Muscle of arm (tissue), 14 donors: ENCODE measurements at places on chromosomes 5 and 9. TPM values are rescaled to one million over a fixed set of nuclear protein-coding genes. Genes with fewer than 3 reads are reported as not detected.
A peak's percentile ranks its signal among the peaks of the same experiment; 100 is the strongest.

SPATA31A3 gene
- not detected for polyA plus RNA-seq

DNA sequence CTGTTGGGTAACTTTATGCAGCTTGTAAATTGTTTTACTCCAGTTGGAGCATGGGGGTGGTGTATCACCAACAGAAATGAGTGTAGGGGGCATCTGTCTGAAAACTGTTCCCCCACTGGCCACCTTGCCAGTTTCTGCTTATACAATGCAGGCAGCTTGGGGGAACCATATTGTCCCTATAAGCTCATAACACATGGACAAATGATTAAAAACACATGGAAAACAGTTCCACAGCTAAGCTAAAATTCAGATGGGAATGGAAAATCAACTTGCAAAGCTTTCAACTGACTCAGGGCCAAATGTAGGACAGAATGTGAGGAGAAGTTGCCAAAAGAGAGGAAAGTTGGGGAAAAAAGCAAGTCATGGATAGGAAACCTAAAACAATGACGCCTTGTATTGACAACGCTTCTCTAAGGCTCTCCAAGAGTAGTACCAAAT is 7.9 kb upstream of the CER1 start:
- DNase-seq = peak; percentile 93

GRCh38 chr9:74570879-74571512 is 73.9 kb downstream of the RORB start:
- DNase-seq = peak; percentile 22

ADCY2 gene
- polyA plus RNA-seq = 51.3 TPM

DNA sequence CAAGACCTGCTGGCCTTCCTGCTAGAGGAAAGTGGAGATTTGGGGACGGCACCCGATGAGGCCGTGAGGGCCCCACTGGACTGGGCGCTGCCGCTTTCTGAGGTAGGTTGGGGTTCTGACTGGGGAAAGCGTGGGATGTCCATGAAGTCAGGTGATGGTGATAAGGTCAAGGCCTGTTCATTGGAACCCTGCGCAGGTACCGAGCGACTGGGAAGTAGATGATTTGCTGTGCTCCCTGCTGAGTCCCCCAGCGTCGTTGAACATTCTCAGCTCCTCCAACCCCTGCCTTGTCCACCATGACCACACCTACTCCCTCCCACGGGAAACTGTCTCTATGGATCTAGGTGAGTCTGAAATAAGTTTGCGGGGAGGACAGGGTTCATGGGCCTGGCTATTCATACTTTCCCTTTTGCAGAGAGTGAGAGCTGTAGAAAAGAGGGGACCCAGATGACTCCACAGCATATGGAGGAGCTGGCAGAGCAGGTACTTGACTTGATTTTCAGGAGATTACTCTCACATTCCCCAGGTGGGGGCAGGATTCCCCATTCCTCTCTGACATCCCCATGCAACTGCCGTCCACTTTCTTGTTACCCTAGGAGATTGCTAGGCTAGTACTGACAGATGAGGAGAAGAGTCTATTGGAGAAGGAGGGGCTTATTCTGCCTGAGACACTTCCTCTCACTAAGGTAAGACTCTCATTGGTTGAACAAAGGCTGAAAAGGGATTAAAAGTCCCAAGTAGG is 505 bp downstream of the CREB3 start:
- no peak for DNase-seq

GTF3C4 gene
- 15.4 TPM for polyA plus RNA-seq

DNA sequence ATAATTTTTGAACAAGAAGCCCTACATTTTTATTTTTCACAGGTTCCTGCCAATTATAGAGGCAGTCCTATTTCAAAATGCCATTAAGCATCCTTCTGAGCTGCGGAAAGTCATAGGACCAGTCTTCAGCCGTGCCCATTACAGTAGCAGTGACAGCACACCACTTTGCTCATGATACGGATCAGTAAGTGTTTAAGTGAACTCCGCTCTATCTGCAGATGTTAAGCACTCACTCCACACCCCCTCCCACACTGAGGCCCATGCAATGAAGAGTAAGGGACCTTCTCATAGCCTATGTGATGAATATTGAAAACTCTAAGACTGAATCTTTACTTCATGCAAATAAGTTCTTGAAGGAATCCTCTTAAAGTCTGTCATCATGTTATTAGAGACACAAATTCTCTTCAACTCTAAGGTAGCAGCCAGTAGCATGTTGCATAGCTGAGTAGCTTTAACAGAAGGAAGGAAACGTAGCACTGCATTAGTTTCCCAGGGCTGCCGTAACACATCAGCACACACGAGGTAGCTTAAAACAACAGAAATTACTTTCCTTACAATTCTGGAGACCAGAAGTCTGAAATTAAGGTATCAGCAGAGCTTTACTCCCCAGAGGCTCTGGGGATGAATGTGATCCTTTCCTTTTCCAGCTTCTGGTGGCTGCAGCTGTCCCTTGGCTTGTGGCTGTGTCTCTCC is 20.3 kb upstream of the TAF11L2 start:
- DNase-seq = no peak

DNA sequence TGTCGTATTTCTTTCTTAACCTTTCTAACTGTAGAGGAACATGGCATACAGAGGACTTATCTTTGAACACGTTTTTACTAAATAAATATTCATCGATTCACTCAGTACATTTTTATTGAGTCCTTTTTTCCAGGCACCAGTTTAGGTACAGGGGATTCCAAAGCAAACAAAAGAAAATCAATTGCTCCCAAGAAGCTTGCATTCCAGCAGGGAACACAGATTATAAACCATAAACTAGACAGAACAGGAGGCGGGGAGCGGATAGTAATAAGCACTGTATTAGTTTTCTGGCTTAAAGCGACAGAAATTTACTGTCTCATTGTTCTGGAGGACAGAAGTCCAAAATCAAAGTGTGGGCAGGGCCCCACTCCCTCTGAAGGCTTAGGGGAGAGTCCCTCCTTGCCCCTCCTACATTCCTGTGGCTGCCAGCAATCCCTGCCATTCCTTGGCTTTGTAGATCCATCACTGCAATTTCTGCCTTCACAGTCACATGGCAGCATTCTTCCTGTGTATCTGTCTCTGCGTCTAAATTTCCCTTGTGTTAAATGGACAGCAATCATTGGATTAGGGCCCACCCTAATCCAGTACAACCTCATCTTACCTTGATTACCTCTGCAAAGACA is 115.5 kb downstream of the COL23A1 start:
- no peak for DNase-seq

DNA sequence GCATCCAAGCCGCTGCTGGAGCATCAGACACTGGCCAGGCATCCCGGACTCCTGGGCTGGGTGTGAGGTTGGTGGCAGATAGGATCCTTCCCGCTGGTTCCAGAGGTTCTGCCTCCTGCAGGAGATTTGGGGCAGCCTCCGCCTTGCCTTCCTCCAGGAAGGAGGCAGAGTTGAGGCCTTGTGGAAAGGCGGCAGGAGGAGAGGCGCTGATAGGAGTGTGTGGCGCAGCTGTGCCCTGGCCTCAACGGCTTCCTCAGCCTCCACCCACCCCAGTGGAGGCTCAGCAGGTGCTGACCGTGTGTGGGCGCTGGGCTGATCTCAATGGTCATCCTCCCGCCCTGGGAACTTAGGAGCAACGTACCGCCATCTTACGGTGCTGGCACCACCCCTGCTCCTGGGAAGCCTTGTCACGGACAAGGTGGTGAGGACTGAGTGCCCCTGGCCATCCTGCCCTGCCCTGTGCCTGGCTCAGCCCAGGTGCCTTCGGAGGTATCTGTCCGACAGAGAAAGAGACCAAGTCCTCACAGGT is 10.2 kb downstream of the NCS1 start:
- no peak for DNase-seq

CCNB1 gene
- polyA plus RNA-seq = 25.9 TPM

- no peak for DNase-seq
These were observed 77.9 kb upstream of the MVB12B start for GRCh38 chr9:126248680-126249079.

DNA sequence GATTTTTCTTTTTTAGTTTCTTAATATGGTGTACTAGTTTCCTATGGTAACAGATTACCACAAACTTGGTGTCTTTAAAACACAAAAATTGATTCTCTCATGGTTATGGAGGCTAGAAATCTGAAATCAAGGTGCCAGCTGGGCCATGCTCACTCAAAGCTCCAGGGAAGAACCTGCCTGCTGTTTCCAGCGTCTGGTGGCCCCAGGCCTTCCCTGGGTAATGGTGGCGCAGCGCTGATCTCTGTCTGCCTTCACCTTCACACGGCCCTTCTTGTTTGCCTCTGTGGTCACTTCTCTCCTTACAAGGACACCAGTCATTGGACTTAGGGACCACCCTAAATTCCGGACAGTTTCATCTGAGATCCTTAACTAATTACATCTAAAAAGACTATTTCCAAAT is 70.5 kb upstream of the GFPT2 start:
- DNase-seq = no peak
